ENCODE measurements at places on chromosomes 12 and 14.

GRCh38 chr12:57584690-57585089 is 6.3 kb upstream of the PIP4K2C start:
- DNase-seq, result no peak

GRCh38 chr14:94638339-94638738 is 26.1 kb downstream of the SERPINA3 start:
- DNase-seq, result no peak

DNA sequence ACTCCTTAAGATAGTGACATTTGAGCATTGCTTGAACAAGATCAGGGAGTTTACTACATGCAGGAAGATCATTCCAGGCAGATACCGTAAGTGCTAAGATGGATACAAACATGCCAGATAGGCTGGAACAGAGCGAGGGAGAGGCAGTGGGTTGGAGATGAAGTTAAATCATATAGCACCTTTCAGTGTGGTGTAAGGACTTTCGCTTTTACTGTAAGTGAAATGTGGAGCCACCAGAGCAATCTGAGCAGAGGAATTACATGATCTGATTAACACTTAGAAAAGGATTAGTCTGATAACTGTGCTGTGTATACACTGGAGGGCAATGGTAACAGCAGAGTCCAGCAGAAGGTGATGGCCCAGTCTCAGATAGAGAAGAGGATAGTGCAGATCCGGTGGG is 163.0 kb upstream of the SSTR1 start:
- DNase-seq, result no peak

- no peak for DNase-seq
Measured at GRCh38 chr12:93536766-93537488, 35.5 kb upstream of the SOCS2 start.

DNA sequence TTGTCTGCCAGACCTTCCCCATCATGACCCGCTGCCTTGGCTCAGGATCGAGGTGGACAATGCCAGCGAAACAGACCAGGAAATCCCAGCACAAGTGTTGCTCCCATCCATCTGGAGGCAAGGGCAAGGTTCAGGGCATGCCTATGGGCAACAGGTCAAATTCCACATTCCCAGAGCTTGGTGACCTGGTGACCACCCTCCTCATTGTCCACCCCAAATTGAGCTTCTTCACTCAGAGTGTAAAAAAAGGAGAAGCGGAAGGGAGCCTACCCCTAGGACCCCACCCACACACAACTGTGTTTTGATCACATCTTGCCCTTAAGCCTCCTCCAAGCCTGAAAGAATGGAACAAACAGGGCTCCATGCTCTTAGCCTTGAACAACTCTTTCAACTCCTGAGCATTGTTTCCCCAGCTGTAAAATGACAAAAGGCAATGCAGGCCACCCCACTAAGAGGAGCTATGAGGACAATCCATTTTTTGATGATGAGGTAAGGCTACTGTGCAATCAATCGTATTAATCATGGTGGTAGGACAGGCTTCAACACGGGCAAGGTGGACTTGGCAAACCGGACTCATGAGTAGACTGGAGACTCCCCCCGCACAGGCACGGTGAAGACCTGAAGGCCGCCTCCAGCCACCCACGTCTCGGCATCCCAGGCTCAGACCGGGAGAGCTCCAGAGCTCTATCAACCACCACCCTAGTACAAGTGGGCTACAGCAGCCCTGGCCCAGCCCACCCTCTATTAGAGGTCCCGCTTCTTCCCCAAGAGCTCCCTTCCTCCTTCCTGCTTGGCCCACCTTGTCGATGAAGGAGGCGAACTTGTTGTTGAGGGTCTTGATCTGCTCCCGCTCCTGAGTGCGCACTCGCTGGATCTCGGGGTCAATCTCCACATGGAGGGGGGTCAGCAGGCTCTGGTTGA is 866 bp downstream of the KRT79 start:
- DNase-seq, result no peak

DNA sequence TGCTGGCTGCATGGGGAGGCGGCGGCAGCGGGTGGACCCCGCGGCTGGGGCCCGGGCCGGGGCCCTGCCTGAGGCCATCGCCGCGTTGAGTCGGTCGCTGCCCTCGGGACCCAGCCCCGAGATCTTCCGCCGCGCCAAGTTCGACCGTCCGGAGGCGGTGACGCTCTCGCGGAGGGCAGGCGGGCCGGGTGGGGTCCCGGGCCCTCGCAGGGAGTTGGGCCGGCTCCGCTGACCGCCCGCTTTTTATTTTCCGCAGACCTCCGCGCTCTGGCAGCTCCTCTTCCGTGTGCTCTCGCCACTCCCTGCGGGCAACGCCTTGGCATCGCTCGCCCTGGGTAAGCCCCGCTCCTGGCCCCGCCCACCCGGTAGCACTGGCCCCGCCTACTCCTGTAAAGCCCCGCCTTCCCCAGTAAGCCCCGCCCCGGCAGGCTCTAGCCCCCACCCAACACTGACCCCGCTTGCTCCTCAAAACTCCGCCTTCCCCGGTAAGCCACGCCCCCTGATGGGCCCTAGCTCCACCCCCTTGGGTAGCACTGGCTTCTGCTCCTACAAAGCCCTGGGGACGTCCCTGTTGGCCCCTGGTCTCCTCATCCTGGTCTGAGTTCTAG is 424 bp downstream of the TEDC1 start:
- peak; percentile 86 for DNase-seq

DNA sequence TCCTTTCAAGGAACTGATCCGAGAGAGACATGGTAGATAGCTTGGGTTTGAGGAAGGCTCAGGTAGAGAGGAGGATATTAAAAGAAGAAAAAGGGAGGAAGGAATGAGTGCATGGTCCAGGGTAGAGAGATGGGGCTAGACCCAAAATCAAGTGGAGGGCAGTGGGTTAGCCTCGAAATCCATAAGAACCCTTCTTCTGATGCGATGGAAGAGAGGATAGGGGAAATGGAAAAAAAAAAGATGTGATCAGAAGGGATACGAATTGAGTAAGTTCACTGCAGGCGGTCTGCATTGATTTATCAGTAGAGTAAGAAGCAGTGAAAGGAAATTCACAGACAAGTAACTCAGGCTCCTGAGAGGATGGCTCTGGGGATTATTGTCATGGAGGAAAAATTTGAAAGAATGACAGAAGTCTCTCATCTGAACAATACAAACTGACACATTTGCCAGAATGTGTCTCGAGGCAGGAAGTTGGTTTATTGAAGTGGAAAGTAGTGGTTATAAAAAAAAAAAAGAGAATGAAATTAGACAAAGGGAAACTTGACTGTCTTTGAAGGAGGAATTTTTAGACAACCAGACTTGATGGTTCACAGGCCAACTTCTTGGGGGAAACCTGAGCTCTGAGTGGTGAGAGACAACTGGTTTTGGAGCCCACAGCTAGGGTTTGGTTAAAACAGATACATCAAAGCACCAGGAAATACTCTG is 10.2 kb downstream of the PPFIBP1 start:
- no peak for DNase-seq

- no peak for DNase-seq
Measured at GRCh38 chr12:93589081-93589480, 16.6 kb downstream of the SOCS2 start.

GRCh38 chr12:6280053-6280469 is 30.4 kb upstream of the PLEKHG6 start:
- DNase-seq, result peak; percentile 59

DNA sequence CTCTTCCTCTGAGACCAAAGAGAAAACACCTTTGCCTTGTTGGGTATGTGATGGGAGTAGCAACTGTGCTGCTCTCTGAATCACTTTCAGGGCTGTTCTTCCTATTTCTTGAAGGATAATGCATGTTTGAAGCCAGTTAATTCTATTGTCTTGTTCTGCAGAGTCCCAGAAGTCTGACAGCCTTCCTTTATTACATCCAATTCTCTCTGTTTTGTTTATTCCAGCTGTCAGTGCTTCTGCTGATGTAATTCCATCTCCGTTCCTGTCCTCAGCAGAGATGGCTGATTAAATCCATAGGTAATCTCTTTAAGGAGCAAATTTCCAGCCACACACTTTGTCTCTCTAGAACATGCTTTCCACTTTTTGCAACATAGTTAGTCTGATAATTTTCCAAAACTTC is 59.7 kb downstream of the MGAT4C start:
- DNase-seq, result no peak

DNA sequence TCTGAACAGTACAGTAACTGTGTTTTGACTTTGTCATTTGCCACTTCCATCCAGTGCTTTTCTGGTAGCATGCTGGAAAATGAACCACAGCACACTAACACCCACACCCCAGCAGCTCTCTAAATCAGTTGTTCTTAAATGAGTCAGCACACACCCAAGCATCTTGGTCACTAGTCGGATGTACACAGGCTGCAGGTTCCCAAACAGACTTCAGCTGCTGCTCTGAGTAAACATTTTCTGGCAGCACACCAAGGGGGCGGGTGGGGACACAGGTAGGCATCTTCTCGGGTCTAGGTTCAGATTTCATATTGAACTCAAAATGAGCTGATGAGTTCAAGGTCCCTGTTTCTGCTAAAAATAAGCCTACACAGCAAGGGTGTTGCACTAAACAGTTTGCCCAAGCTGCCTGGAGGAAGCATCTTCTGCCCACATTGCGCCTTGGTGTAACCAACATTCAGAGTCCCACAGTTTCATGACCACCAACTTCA is 39.8 kb downstream of the IFNG start:
- no peak for DNase-seq

- DNase-seq, result no peak
Measured at GRCh38 chr12:69583203-69583602, 2.1 kb upstream of the CCT2 start.

DNA sequence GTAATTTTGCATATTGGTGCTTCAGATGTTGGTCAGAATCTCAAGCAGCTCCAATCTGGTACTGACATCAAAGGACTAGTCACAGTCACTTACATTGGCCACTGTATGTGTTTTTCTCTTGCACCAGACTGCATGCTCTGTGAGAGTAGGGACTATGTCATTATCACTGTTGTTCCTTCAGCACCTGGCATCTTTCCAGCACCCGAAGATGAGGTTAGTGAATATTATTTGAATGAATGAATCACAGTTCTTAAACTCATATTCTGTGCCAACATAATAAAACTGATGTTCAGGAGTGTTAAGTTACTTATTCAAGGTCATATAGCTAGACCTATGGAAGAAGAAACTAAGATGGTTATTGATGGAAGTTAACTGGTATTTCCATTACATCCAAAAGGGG is 204.5 kb upstream of the TBX3 start:
- no peak for DNase-seq
